ENCODE measurements at places on chromosomes 11 and 22. TPM values are rescaled to one million over a fixed set of nuclear protein-coding genes. Genes with fewer than 3 reads are reported as not detected.
A peak's percentile ranks its signal among the peaks of the same experiment; 100 is the strongest.

DNA sequence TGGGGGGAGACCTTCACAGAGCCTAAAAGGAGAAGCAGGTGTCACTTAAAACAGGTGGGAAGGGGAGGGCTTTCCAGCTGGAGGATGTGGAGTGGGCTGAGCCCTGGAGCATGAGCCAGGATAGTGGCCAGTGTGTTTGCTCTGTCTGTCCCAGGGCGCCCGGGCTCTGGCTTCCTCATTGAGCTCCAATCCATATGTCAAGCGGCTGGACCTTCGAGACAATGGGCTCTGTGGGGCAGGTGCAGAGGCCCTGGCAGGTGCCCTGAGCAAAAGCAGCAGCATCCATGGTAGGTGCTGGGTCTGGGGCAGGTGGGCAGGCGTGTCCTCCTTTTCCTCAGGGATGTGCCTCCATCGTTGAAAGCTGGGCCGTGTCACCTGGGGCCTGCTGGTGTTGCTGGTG, 2.0 kb downstream of the LRRC74B start:
- no peak overlapping the region for H3K27ac ChIP-seq
- no peaks in the 10 kb centered on the region for H3K36me3 ChIP-seq
- no peak overlapping the region for H3K4me3 ChIP-seq
- no peaks in the 10 kb centered on the region for H3K27me3 ChIP-seq
- no peak for DNase-seq

GRCh38 chr11:57874981-57875380, 113.4 kb downstream of the CTNND1 start:
- H3K4me1 ChIP-seq = no peaks in the 10 kb centered on the region
- H3K4me3 ChIP-seq = no peak overlapping the region
- no peaks in the 10 kb centered on the region for H3K27me3 ChIP-seq
- no peaks in the 10 kb centered on the region for H3K36me3 ChIP-seq
- no peak overlapping the region for H3K27ac ChIP-seq
- no peak for DNase-seq

Gene SEC14L3
- not detected for total RNA-seq

Gene CATSPERZ
- not detected for total RNA-seq

GRCh38 chr11:86360775-86361395, 13.8 kb upstream of the CCDC81 start:
- no peak overlapping the region for H3K4me3 ChIP-seq
- no peaks in the 10 kb centered on the region for H3K4me1 ChIP-seq
- no peak for DNase-seq
- no peaks in the 10 kb centered on the region for H3K27me3 ChIP-seq

Gene KCNA4
- total RNA-seq = not detected

DNA sequence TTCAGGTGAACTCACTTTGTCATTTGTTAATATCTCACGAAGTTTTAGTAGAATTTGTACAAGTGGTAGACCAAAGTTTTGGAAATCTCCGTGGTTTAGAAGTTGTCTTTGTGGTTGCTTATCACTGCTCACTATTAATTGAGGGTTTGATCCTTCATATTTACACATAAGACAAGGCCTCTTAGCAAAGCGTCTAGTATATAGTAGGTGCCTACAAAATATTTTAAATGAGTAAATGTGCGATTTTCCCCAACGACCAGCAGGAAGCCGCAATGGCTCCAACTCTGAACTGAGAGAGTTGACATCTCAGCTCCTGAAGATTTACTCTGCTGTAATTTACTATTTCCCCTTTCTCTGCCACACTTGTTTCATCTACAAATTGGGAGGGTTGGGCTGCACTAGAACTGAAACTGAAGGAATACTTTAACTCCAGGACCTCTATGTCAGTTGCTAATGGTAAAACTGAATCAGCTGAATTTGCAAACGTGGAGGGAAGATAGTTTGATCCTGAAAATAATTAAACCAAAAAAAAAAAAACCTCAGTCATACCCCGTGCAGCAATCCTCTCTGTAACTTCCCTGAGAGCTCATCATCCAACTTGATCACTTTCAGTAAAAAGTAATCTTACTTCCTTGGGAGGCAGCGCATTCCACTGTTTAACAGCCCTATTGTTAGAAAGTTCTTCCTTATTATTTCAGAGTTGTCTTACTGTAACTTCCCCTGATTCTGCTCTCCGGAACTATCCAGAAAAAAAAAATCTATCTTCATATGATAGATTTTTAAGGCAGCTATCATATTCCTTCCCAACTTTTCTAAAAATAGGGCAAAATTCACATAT, 1.3 kb upstream of the SBF2 start:
- peaks cover 30% of the 10 kb centered on the region for H3K4me1 ChIP-seq
- H3K27me3 ChIP-seq = no peaks in the 10 kb centered on the region
- no peak for DNase-seq
- H3K4me3 ChIP-seq = peak overlapping the region; percentile 96
- H3K36me3 ChIP-seq = no peaks in the 10 kb centered on the region

Gene MOV10L1
- total RNA-seq = 2.0 TPM

DNA sequence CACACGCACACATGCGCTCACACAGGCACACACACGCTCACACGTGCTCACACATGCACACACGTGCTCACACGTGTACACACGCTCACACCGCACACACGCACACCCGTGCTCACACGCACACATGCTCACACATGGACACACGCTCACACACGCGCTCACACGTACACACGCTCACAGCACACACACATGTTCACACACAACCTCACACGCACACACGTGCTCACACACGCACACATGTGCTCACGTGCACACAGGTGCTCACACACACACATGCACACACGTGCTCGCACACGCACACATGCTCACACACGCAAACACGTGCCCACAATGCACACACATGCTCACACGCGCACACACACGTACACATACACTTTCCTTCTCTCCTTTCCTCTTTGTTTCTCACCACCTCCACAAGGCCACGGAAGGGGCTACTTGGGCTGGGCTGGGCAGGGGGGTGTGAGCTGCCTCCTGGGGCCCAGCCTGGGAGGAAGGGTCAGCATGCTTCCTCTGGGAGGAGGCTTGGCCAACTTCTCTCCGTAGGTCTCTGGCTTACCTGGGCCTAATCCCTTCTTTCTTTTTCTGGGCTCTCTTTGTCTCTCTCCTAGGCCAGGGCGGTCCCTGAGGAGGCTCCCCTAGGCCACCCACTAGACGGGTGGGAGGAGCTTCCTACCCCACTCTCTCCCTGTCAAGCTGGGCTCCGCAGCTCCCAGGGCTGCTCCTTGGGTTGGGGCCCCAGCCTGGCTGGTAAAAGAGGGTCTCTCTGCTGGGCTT, 34.5 kb upstream of the PARVG start:
- H3K27ac ChIP-seq = no peak overlapping the region
- no peak overlapping the region for H3K4me3 ChIP-seq
- no peak for DNase-seq
- peaks cover 56% of the 10 kb centered on the region for H3K4me1 ChIP-seq
- no peaks in the 10 kb centered on the region for H3K27me3 ChIP-seq

DNA sequence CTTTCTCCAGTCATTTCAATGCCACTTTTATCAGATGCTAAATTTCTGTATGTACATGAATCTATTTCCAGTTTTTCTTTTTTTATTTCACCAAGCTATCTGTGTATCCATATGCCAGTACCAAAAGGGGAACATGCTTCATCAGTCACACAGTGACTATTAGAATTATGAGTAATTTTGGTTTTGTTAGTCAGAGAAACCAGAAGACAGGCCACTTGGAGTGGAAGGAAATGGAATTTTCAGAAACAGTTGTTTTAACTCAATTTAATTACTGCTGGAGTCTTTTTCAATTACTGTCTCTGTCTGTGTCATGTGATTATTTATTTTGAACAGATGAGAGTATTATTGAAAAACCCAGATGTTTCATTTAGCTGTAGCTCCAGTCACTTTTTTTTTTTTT, 84.6 kb upstream of the ANO3 start:
- no peak overlapping the region for H3K27ac ChIP-seq
- H3K36me3 ChIP-seq = no peaks in the 10 kb centered on the region
- no peak overlapping the region for H3K4me3 ChIP-seq
- DNase-seq = no peak
- no peaks in the 10 kb centered on the region for H3K4me1 ChIP-seq
- H3K27me3 ChIP-seq = no peaks in the 10 kb centered on the region

DNA sequence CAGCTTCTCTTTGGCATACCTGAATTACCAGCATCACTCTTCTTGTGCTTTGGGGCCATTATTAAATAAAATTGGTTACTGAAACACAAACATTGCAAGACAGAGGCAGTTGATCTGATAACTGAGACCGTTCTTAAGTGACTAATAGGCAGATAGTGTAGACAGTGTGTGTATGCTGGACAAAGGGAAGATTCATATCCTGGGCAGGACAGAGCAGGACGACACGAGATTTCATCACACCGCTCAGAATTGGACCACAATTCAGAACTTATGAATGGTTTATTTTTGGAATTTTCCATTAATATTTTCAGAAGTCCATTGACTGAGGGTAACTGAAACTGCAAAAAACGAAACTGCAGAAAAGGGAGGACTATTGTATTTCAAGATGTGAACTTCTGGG, 68.6 kb downstream of the LDLRAD3 start:
- peaks cover 19% of the 10 kb centered on the region for H3K4me1 ChIP-seq
- H3K27me3 ChIP-seq = no peaks in the 10 kb centered on the region
- DNase-seq = no peak
- no peak overlapping the region for H3K4me3 ChIP-seq
- H3K36me3 ChIP-seq = no peaks in the 10 kb centered on the region
- no peak overlapping the region for H3K27ac ChIP-seq

- no peak overlapping the region for H3K27ac ChIP-seq
- H3K36me3 ChIP-seq = no peaks in the 10 kb centered on the region
- no peak overlapping the region for H3K4me3 ChIP-seq
- no peak for DNase-seq
These were observed 12.9 kb upstream of the MUC6 start for GRCh38 chr11:1049431-1049891.

- no peak overlapping the region for H3K4me3 ChIP-seq
- DNase-seq = no peak
- H3K36me3 ChIP-seq = no peaks in the 10 kb centered on the region
- no peaks in the 10 kb centered on the region for H3K27me3 ChIP-seq
- no peak overlapping the region for H3K27ac ChIP-seq
- no peaks in the 10 kb centered on the region for H3K4me1 ChIP-seq
These were observed 438.0 kb downstream of the KCNA4 start for GRCh38 chr11:29578806-29579205.

- H3K4me1 ChIP-seq = peaks cover 45% of the 10 kb centered on the region
- DNase-seq = peak; percentile 52
- H3K4me3 ChIP-seq = peak overlapping the region; percentile 6
- no peaks in the 10 kb centered on the region for H3K27me3 ChIP-seq
- peak overlapping the region; percentile 83 for H3K27ac ChIP-seq
- H3K36me3 ChIP-seq = peaks cover 100% of the 10 kb centered on the region
These were observed 15.9 kb downstream of the TTLL12 start for GRCh38 chr22:43171019-43171491.

DNA sequence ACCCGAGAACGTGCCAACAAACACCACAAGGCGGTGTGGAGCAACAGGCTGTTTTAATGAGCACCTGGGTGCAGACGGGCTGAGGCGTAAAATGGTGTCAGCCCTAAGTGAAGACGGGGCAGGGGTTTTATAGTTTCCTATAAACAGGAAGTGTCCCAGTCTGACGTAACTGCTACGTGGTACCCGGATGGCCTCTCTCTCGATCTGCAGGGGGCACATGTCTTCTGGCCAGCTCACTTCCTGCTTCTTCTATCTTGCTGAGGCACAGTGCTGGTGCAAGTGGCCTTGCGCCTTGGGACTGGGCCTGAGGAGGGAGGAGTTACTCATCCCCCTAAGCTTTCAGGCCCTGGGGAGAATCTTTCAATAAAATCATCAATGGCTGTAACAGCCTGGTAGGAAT, 20.9 kb downstream of the OOSP3 start:
- no peak overlapping the region for H3K4me3 ChIP-seq
- H3K36me3 ChIP-seq = no peaks in the 10 kb centered on the region
- H3K4me1 ChIP-seq = no peaks in the 10 kb centered on the region
- no peak for DNase-seq
- no peak overlapping the region for H3K27ac ChIP-seq

Gene UBQLN3
- total RNA-seq = not detected

DNA sequence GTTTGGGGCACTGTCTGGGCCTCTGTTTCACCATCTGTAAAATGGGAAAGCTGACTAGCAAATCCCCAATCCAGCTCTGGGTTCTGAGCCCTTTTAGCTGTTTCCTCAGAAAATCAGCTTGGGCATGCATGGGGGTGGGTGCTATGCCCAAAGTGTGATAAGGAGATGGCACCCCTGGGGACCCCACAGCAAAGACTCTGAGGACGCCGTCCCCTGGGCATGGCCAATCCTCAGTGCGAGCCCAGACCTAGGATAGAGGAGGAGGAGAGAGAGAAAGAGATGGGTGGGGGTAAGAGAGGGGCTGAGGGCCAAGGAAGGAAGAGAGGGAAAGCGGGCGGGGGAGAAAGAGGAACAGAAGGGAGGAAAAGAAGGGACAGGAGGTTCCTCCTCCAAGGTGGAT, 31.8 kb downstream of the TPBGL start:
- no peaks in the 10 kb centered on the region for H3K27me3 ChIP-seq
- DNase-seq = no peak
- peaks cover 59% of the 10 kb centered on the region for H3K36me3 ChIP-seq
- H3K27ac ChIP-seq = no peak overlapping the region
- no peak overlapping the region for H3K4me3 ChIP-seq

- H3K36me3 ChIP-seq = no peaks in the 10 kb centered on the region
- no peaks in the 10 kb centered on the region for H3K27me3 ChIP-seq
- no peak for DNase-seq
- no peak overlapping the region for H3K4me3 ChIP-seq
These were observed 462.4 kb downstream of the DLG2 start for GRCh38 chr11:85164743-85165142.

Gene USH1C
- total RNA-seq = 22.6 TPM

- no peak overlapping the region for H3K4me3 ChIP-seq
- no peaks in the 10 kb centered on the region for H3K36me3 ChIP-seq
- H3K4me1 ChIP-seq = no peaks in the 10 kb centered on the region
- peaks cover 44% of the 10 kb centered on the region for H3K27me3 ChIP-seq
- no peak for DNase-seq
These were observed 1028.3 kb downstream of the BRD1 start for GRCh38 chr22:48799227-48799970.

DNA sequence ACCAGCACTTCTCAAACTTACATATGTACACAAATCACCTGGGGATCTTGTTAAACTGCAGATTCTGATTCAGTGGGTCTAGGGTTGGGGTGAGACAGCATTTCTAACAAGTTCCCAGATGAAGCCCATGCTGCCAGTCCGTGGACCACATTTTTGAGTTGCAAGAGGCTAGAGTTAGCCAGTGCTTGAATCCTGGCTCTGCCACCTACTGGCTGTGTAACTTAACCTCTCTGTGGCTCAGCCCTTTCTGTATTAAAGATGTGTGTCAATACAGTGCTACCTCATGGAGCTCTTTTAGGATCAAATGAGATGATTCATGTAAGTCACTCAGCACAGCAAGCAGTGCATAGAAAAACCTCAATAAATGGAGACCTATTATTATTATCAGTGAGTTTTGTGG, 90.2 kb upstream of the ISX start:
- no peaks in the 10 kb centered on the region for H3K27me3 ChIP-seq
- no peak for DNase-seq
- no peaks in the 10 kb centered on the region for H3K4me1 ChIP-seq
- no peak overlapping the region for H3K27ac ChIP-seq
- no peaks in the 10 kb centered on the region for H3K36me3 ChIP-seq

GRCh38 chr22:30602049-30602448, 4.9 kb upstream of the TCN2 start:
- H3K4me3 ChIP-seq = no peak overlapping the region
- H3K36me3 ChIP-seq = no peaks in the 10 kb centered on the region
- H3K27ac ChIP-seq = no peak overlapping the region
- H3K4me1 ChIP-seq = peaks cover 16% of the 10 kb centered on the region

All from stomach (tissue), 19 donors.